ENCODE measurements at places on chromosomes 7 and 10.

GRCh38 chr10:43044448-43044921 is 32.4 kb upstream of the RET start:
- DNase-seq, result no peak

DNA sequence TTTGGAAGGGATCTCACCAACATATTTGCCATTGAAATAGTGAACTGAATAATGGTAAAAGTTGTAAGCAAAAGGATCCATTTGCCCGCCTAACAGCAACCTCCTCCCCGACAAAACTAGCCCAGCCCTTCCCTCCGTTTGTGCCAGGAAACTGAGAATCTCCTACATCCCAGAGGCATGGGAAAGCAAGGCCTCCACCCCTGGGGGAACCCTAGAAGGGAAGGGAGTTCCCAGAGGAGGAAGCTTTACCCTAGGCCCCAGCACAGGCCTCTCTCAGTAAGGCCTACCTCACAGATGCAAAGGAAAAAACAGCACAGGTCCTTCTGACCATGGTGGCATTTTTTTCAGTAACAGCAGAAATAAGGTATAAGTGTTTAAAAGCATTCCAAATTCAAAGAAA is 229.7 kb downstream of the ELMO1 start:
- DNase-seq, result no peak

DNA sequence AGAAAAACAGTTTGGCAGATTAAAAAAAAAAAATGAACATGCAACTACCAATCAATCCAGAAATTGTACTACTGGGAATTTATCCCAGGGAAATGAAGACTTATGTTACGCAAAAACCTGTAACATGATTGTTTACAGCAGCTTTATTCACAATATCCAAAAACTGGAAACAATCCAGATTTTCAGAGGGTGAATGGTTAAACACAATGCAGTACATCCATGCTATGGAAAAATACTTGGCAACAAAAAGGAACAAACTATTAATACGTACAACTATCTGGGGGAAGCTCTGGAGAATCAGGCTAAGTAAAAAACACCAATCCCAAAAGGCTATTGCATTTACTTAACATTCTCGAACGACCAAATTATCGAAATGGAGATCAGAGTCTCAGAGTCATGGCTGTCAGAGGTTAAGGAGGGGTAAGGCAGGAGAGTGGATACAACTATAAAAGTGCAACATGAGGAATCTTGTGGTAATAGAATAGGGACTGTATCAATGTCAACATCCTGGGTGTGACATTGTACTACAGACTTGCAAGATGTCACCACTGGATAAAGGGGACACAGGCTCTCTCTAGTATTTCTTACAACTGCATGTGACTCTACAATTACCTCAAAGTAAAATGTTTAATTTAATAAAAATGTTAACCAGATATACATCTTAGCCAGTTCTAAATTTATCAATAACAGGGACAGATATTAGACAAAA is 21.5 kb upstream of the RUFY2 start:
- no peak for DNase-seq

DNA sequence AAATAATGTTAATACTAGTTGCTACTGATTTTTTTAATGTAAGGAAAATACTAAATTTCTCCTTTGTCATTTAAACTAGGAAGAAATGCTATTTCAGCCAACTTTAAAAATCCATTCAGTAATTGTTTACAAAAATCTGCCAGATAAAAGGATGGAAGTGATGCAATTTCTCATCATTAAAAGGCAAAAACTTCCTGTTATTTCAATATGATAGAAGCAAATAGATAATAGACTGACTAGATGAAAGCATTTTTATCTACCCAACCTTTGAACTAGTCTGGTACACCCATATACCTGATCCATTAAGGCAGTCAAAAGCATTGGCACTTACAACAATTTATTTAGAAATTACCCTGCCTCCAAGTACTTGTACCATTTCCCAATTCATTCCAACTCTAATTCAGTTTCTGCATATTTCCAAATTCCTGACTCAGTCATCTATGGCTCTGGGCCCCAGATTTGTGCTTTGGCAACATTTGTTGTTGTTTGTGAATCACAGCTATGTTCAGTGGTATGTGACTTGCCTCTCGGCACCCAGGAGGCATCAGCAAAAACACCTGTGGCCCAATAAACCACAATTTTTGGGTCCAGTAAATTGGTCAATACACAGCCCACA is 482.6 kb upstream of the SEMA3A start:
- peak; percentile 42 for DNase-seq

DNA sequence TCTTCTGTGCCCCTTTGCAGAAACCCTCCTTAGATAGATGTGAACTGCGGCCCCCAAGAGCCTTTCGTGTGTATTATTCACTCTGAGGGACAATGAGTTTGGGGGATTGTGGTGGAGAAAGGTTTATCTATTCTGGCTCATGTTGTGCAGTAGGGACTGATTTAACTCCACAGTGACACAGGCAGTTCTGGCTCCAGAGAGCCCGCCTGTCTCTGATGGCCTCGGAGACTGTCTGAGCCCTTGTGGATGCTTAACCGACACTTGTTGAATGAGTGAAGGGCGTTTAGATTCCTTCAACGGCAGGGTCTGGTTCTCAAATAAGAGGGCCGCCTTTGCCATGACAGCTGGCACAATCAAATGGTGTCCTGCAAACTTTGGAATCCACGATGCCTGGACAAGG is 5.8 kb downstream of the NPTX2 start:
- DNase-seq, result no peak

- DNase-seq, result no peak
These were observed 32.0 kb downstream of the SRRM3 start for GRCh38 chr7:76233538-76234281.

DNA sequence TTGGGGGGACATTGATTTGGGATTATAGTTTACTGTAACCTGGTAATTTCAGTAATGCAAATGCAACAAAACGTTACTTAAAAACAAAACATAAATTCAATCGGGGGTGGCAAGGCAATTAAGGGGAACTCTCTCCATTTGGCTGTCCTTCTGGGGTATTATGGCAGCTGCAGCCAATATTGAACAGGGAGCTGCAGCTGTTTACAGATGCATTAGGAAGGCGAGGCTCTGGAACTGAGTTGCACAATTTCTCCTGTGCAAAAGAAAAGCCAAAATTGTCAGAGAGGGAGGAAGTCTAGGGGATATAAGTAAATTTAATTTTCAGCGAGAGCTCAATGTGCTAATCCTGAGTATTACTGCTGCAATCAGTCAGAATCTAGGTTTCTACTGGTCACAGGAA is 36.1 kb downstream of the NEUROD6 start:
- no peak for DNase-seq

GRCh38 chr7:101538596-101539459 is 90.3 kb downstream of the MYL10 start:
- peak; percentile 84 for DNase-seq

GRCh38 chr7:47183862-47184590 is 397.9 kb downstream of the TNS3 start:
- DNase-seq, result no peak

DNA sequence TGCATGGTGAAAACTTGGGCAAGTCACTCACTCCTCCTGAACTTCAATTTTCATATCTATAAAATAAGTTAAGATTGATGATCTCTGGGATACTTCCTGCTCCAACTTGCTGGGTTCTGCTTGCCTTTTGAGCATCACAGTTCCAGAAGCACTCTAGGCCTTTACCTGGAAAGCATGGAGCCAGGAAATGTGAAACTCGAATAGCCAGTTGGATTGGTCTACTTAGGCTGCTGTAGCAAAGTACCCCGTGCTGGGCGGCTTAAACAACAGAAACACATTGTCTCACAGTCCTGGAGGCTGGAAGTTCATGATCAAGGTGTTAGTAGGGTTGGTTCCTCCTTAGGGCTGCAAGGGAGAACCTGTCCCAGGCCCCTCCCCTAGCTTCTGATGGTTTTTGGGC is 64.5 kb downstream of the NAMPT start:
- DNase-seq, result no peak

DNA sequence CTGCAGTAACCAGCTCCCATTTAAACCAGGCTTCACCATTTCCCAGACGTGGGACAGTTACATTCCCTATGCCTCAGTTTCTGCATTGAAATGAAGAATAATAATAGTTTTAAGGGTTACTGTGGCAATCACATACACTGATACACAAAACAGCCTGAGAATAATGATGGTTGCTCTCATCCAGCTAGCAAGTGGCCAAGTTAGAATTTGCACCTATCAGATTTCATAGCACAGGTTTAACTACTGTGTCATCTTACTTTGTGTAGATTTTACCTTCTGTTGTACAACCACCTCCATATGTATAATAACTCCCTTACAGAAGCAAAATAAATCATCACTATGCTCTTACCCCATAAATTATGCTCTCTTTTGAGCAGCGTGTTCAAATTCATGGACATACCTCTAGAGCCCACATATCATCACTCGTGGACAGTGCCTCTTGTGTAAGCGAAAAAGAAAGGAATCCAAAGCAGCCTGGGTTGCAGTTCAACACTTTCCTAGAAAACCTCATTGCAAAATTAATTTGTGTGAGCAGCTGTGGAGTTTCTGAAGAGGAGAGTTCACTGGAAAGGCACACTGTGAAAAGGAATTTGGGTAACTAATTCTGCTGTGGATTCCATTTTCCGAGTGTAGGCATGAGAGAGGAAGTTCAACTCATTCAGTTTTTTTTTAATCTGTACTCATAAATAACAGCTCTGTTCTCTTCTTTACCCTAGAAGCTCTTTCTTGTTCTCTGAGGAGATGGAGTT is 492.5 kb downstream of the ARL4A start:
- DNase-seq, result no peak

GRCh38 chr10:3077509-3077908 is 10.2 kb downstream of the PFKP start:
- DNase-seq, result no peak

GRCh38 chr7:134806197-134806596 is 26.8 kb downstream of the CALD1 start:
- DNase-seq, result no peak

- DNase-seq, result no peak
These were observed 239.3 kb upstream of the SEMA3C start for GRCh38 chr7:81158189-81158588.

GRCh38 chr7:155058896-155059295 is 11.2 kb upstream of the HTR5A start:
- no peak for DNase-seq

DNA sequence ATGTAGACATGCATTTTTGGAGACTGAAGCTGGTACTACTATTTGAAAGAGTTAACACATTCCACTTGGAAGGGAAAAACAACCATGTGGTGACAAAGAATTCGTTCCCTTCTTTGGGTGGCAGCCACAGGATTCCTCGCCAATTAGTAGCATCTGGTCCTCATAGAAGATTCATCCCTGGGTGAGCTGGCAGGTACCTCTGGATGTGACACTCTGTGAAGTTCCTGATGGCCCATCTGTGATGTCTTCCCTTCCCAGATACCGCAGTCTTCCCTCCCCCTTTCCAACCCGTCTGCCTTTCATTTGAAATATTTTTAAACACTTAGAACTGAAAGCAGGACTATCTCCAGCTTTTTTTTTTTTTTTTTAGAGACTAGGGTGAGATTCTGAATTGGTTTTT is 569.5 kb downstream of the TYW1 start:
- no peak for DNase-seq

DNA sequence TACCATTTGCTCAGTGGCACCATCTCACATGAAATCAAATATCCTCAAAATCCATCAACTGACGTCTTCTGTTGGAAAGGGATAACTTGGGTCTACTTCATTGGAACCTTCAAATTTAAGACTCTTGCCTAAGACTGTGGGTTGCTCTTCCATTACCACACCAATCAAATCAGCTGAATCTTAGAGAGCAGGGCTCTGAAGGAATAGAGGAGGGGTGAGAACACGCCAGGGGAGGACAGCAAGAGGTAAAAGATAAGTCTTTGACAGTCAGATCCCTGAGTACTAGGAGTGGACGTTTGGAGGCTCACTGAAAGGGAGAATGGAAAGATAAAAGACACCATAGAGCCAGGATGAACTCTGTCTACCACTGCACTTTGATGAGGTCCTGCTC is 107.5 kb downstream of the CCDC71L start:
- no peak for DNase-seq

- peak; percentile 70 for DNase-seq
These were observed 1.8 kb downstream of the PFKFB3 start for GRCh38 chr10:6204341-6205191.

GRCh38 chr7:22378199-22378980 is 21.4 kb upstream of the RAPGEF5 start:
- no peak for DNase-seq

DNA sequence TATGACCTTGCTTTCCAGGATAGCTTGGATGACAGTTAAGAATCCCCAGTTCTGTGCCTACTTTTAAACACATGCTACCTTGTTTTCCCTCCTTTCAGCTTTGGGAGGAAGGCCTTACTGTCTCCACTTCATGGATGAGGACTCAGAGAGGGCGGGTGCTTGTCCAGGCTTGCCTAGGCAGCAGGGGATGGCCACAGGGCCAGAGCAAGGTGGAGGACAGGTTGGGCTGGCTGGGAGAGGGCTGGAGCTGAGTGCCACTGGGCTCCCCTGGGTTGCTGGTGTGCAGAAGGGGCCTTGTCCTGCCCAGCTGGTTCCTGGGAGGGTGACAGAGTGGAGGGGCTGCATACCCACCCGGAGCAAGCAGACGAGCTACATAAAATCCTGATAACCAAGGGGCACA is 117.8 kb downstream of the GRK5 start:
- no peak for DNase-seq

- no peak for DNase-seq
These were observed 96.2 kb downstream of the APBB1IP start for GRCh38 chr10:26534384-26534783.

DNA sequence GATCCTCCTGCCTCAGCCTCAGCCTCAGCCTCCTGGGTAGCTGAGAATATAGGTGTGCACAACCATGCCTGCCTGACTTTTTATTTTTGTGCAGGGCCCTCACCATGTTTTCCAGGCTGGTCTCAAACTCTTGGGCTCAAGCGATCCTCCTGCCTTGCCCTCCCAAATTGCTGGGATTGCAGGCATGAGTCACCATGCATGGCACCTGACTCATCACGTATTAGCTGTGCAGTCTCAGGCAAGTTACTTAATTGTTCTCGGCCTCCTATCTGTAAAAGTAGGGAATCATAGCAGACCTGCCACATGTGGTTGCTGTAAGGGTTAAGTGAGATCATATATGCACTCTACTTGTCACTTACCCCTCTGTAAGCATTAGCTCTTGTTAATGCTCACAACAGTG is 117.2 kb downstream of the ANLN start:
- no peak for DNase-seq

DNA sequence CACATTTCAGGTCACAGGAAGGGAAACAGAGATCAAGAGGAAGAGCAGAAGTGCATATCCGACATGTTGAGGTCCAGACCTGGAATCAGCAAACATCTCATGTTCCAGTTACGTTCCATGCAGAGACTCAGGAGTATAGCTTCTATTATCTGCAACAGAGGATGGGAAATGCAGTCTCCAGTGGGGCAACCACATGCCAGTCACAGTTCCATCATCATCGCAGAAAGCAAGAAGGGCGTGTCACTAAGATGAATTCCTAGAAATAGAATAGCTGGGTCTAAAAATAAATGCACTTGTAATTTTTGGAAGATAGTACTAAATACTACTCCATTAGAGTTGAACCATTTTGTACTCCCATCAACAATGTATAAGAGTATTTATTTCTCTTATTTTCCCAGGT is 133.2 kb upstream of the MDFIC start:
- no peak for DNase-seq
